ENCODE measurements at places on chromosomes 5 and 9. TPM values are rescaled to one million over a fixed set of nuclear protein-coding genes. Genes with fewer than 3 reads are reported as not detected.

CCDC192 gene
- total RNA-seq = 12.9 TPM

DNA sequence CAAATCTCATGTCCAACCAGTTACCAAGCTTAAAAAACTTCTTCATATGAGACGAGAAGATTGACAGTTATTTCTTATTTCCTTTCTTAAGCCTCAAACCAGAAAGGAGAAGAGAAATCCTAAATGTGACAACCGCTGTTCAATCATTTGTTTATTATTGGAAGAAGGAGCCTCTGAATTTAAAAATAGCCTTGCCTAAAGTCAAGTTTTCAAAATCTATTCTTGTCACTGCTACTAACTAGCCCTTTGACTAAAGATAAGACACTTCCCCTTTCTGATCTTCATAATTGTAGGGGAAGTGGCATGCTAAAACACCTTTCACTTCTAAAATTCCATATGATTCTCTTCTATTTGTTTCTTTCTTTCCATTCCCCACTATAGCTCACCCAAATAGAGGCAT lies 106.2 kb upstream of the EMB start:
- no peak overlapping the region for H3K4me3 ChIP-seq
- no peaks in the 10 kb centered on the region for H3K27me3 ChIP-seq
- no peaks in the 10 kb centered on the region for H3K36me3 ChIP-seq
- no peak overlapping the region for H3K27ac ChIP-seq

- no peaks in the 10 kb centered on the region for H3K36me3 ChIP-seq
- no peaks in the 10 kb centered on the region for H3K27me3 ChIP-seq
- no peak overlapping the region for H3K27ac ChIP-seq
- H3K4me1 ChIP-seq = no peaks in the 10 kb centered on the region
- no peak overlapping the region for H3K4me3 ChIP-seq
- no peak for DNase-seq
Measured at GRCh38 chr5:87845734-87846133, 422.9 kb downstream of the TMEM161B start.

- H3K27me3 ChIP-seq = no peaks in the 10 kb centered on the region
- no peak overlapping the region for H3K4me3 ChIP-seq
- DNase-seq = no peak
- H3K4me1 ChIP-seq = no peaks in the 10 kb centered on the region
- H3K36me3 ChIP-seq = no peaks in the 10 kb centered on the region
Measured at GRCh38 chr9:131965841-131966240, 113.8 kb downstream of the MED27 start.

DNA sequence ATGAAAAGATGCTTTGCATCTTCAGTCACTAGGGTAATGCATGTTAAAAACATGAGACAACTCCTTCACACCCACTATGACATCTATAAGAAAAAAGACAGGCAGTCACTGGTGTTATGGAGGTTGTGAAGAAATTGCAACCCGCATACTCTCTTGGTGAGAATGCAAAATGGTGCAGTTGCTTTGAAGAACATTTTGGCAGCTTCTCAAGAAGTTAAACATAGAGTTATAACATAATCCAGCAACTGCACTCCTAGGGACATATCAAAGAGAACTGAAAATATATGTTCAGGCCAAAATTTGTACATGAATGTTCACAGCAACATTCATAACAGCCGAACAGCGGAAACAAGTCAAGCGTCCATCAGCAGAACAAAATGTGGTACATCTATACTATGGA lies 46.3 kb upstream of the TBC1D9B start:
- no peak overlapping the region for H3K4me3 ChIP-seq
- no peak overlapping the region for H3K27ac ChIP-seq
- H3K4me1 ChIP-seq = no peaks in the 10 kb centered on the region
- H3K27me3 ChIP-seq = no peaks in the 10 kb centered on the region
- DNase-seq = no peak
- no peaks in the 10 kb centered on the region for H3K36me3 ChIP-seq

BARHL1 gene
- not detected for total RNA-seq

GRCh38 chr5:124949862-124950261 lies 203.4 kb upstream of the ZNF608 start:
- H3K4me1 ChIP-seq = no peaks in the 10 kb centered on the region
- H3K4me3 ChIP-seq = no peak overlapping the region
- H3K36me3 ChIP-seq = no peaks in the 10 kb centered on the region
- H3K27ac ChIP-seq = no peak overlapping the region
- DNase-seq = no peak

GRCh38 chr5:130337179-130337888 lies 433.1 kb downstream of the CHSY3 start:
- H3K4me3 ChIP-seq = no peak overlapping the region
- H3K27ac ChIP-seq = no peak overlapping the region
- H3K4me1 ChIP-seq = no peaks in the 10 kb centered on the region
- no peak for DNase-seq
- no peaks in the 10 kb centered on the region for H3K27me3 ChIP-seq
- no peaks in the 10 kb centered on the region for H3K36me3 ChIP-seq

RNF20 gene
- total RNA-seq = 53.1 TPM

GRCh38 chr5:163658702-163659567 lies 153.5 kb downstream of the MAT2B start:
- DNase-seq = no peak
- H3K4me1 ChIP-seq = no peaks in the 10 kb centered on the region
- no peak overlapping the region for H3K27ac ChIP-seq
- H3K27me3 ChIP-seq = no peaks in the 10 kb centered on the region
- no peak overlapping the region for H3K4me3 ChIP-seq
- H3K36me3 ChIP-seq = no peaks in the 10 kb centered on the region

AMBP gene
- total RNA-seq = 0.68 TPM

RHOBTB3 gene
- 190 TPM for total RNA-seq

TAS2R1 gene
- total RNA-seq = 0.50 TPM

ADRB2 gene
- total RNA-seq = 0.93 TPM

GRCh38 chr9:38415856-38416255 lies 8.4 kb downstream of the IGFBPL1 start:
- no peak for DNase-seq
- H3K36me3 ChIP-seq = no peaks in the 10 kb centered on the region
- no peaks in the 10 kb centered on the region for H3K27me3 ChIP-seq
- H3K4me3 ChIP-seq = no peak overlapping the region

GRCh38 chr9:88501086-88501485 lies 33.9 kb upstream of the NXNL2 start:
- H3K27me3 ChIP-seq = no peaks in the 10 kb centered on the region
- H3K4me3 ChIP-seq = no peak overlapping the region
- no peak overlapping the region for H3K27ac ChIP-seq
- no peak for DNase-seq
- peaks cover 5% of the 10 kb centered on the region for H3K4me1 ChIP-seq
- H3K36me3 ChIP-seq = no peaks in the 10 kb centered on the region

ZNF658 gene
- 5.1 TPM for total RNA-seq

MOB3B gene
- total RNA-seq = 17.5 TPM

PCDHB4 gene
- 2.4 TPM for total RNA-seq

- H3K4me1 ChIP-seq = peaks cover 3% of the 10 kb centered on the region
- no peaks in the 10 kb centered on the region for H3K27me3 ChIP-seq
- H3K4me3 ChIP-seq = no peak overlapping the region
- no peak for DNase-seq
- no peak overlapping the region for H3K27ac ChIP-seq
Measured at GRCh38 chr9:113913426-113914195, 37.5 kb downstream of the ZNF618 start.

DNA sequence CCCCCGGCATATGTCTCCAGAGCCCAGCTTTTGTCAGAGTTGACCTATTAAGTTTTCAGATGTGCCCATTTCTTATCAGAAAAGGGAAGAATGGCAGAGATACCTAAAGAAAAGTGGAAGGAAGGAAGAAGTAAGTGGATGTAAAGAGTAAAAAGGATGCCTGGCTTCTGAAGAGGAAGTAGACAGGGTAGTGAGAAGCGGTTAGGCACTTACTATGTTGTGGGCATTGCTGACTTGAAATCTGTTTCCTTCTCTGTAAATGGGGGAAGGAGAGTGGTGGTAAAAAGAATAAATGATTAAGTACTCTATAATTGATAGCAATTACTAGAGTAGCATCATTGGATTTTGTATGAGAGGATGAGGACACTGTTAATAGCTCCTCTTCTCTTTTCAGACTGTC lies 9.9 kb downstream of the ANP32B start:
- H3K4me3 ChIP-seq = no peak overlapping the region
- H3K4me1 ChIP-seq = no peaks in the 10 kb centered on the region
- no peak for DNase-seq
- no peaks in the 10 kb centered on the region for H3K36me3 ChIP-seq
- no peaks in the 10 kb centered on the region for H3K27me3 ChIP-seq

DNA sequence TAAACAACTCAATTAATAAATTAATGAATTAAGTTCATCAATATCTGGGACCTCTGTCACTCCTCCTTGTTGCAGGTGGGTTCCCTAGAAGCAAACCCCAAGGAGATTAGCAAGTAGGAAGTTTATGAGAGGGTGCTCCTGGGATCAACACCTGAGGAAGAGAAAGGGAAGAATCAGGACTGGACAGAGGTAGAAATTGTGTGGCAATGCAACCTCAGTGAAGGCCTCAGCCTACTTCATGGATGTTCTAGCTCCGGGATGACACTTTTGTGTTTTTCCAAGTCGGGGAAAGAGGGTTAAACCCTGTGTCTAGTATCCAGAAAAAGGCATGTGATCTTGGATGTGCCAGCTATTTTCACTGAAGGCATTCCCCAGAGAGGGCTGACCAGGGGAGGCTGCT lies 23.2 kb downstream of the MAMDC2 start:
- no peaks in the 10 kb centered on the region for H3K36me3 ChIP-seq
- no peak for DNase-seq
- no peak overlapping the region for H3K27ac ChIP-seq
- H3K4me3 ChIP-seq = no peak overlapping the region
- peaks cover 33% of the 10 kb centered on the region for H3K4me1 ChIP-seq

DNA sequence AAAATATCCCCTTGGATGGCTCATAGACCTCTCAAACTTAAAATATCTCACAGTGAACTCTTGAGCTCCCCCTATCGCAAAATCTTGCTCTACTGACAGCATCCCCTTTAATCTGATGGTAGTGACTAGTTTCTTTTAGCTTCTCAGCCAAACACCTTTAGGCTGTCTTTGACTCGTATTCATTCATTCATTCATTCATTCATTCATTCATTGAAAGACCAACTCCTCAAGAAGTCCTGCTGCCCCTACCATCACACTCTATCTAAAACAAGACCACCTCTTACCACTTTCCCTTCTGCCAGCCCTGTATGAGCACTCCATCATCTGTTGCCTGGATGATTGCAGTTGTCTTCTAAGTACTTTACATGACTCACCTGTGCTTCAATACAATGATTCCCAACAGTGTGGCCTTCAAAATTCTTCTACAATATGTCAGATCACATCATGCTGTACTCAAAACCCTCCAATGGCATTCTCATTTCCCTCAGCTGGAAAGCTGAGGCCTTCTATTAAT lies 46.8 kb downstream of the ITGA2 start:
- H3K4me1 ChIP-seq = no peaks in the 10 kb centered on the region
- no peaks in the 10 kb centered on the region for H3K27me3 ChIP-seq
- no peak overlapping the region for H3K4me3 ChIP-seq
- H3K27ac ChIP-seq = no peak overlapping the region
- no peaks in the 10 kb centered on the region for H3K36me3 ChIP-seq
- DNase-seq = no peak

GRCh38 chr9:108386859-108387384 lies 468.9 kb downstream of the ACTL7B start:
- H3K4me1 ChIP-seq = no peaks in the 10 kb centered on the region
- no peak overlapping the region for H3K27ac ChIP-seq
- no peak for DNase-seq
- no peaks in the 10 kb centered on the region for H3K27me3 ChIP-seq
- no peaks in the 10 kb centered on the region for H3K36me3 ChIP-seq
